Bronchial epithelial cell (primary cell): ENCODE measurements at places on chromosomes 13 and 19. TPM values are rescaled to one million over a fixed set of nuclear protein-coding genes. Genes with fewer than 3 reads are reported as not detected.

GRCh38 chr13:28531077-28531844, 36.3 kb upstream of the FLT1 start:
- no peak for DNase-seq

DNA sequence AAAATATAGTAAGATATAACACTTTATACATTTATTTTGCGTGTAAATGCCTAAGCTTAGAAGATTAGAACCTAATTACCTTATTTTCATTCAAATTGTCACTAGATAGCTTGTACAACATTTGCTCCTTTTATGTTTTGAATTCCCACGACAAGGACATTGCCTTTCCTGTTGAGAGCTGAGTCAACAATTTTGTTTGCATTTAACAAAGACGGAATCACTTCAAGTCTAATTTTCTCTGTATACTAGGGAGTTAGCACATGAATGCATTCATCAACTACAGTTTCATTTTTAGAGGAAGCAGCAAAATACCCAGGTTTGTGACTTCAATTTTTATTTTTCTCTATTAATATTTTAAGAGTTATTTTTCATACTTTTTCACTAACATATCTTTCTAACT, 48.7 kb upstream of the PCCA start:
- DNase-seq = peak; percentile 10

DNA sequence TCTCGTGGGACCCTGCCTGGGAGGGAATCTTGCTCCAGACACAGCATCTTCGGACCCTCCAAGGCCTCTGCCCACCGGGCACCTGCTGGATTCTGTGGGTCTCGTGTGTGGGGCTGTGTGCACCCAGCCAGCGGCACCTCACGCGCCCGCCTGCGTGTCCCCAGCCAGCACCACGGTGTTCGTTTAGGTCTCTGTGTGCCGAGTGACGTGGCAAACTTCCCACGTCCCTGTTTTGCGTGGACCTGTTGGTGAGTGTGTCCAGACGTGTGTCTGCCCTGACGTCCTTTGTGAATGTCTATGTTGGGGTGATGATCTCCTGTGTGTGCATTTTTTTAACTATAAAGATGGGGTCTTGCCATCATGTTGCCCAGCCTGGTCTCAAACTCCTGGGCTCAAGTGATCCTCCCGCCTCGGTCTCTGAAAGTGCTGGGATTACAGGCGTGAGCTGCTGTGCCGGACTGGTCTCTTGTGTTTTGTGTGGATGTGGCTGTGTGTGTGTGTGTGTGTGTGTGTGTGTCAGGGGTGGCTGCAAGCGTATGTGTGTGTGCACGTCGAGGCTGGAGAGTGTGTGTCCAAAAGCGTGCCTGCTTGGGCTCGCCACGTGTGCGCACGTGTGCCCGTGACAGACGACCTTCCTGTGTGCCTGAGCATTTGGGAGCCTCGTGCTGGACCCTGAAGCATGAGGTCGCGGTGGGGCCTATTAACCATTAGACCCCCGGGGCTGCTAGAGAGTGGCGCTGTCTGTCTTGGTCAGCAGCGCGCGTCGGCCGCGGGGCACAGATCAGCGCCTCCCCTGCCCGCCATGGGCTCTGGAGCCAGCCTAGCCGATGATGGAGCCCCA, 15.7 kb downstream of the ARID3A start:
- no peak for DNase-seq

- no peak for DNase-seq
Observed at GRCh38 chr19:44517146-44517545, 12.3 kb downstream of the CEACAM20 start.

DNA sequence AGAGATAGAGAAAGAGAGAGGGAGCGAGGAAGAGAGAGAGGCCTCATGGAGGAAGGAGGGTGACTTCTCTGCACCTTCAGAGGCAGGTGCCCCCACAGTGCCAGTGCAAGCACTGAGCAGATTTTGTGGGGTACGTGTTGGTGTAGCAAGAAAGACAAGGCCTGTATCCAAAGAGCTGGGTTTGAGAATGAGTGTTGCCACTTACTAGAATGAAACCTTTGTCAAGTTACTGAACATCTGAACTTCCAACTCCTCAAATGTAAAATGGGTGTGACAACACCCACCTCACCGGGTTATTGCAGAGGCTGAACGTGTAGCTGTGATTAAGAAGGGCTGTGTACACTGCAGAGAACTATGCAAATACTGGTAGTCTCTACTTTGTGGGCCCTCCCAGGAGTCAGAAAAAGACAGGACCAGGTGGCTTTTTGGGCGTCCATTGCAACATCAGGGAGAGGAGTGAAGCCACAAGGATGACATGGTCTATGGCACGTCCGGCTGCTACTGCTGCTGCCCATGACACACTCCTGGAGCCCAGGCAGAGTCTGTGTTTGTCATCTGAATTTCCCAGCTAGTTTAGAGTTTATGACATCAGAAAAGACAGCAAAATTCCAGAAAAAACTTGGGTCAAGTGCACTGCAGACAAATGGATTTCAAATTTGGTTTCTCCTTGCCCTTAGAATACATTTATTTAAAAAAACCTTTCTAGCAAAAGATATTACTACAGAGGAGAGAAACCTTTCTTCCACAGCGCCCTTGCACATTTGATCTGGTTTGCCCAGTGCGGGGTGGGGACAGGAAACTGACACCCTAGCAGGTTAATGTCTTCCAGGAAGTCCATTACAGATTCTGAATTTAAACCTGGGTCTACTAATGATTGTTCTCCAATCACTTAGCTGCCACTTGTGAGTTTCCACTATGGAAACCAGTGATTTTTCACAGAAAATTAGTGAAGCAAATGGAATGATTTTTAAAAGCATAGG, 54.0 kb upstream of the ATP12A start:
- DNase-seq = no peak

DNA sequence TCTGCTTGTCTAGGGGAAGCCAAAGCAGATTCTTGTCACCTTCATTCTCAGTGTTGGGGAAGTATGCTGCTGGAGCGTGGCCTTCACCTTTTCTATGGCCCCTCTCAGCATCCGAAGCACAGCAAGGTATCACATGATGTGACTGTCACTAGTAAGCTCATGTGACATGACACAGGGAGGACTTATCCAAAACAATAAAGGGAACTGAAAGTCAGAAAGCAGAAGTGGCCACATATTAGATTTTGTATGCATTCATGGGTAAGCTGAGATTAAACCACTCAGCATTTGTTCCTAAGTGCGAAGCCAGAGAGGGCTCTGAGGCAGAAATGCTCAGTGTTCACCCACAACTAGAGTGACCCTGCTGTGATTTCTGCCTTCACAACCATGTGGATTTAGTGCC, 72.8 kb upstream of the PCDH8 start:
- DNase-seq = no peak

- no peak for DNase-seq
Observed at GRCh38 chr19:32877323-32877912, 7.9 kb upstream of the SLC7A9 start.

DNA sequence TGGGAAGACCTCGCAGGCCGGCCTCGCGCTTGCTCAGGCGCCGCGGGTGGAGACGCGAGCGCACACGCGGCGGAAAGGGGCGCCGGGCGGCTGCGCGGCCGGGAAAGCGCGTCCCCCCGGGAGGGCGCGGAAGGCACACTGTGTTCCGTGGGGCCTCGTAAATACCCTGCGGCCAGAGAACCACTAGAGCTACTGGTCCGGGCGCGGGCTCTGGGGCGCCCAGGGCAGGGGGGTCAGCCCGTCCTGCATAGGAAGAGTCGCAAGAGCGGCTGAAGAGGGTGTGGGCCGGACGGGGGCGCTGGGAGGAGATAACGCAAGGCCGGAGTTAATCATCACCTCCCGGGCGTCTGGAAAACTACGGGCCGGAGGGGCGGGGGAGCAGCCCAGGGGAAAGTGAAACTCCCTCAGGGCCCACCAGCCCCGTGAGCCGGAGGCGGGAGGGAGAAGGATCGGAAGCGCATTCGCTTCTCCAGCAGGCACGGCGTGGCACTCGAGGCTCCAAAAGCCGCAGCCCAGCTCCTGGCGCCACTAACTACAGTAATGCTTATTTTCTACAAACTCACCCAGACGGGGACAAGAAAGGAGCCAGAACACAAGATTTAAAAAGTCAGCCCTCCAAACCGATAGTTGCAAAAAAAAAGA, 1.1 kb upstream of the WBP4 start:
- DNase-seq = peak; percentile 70

DNA sequence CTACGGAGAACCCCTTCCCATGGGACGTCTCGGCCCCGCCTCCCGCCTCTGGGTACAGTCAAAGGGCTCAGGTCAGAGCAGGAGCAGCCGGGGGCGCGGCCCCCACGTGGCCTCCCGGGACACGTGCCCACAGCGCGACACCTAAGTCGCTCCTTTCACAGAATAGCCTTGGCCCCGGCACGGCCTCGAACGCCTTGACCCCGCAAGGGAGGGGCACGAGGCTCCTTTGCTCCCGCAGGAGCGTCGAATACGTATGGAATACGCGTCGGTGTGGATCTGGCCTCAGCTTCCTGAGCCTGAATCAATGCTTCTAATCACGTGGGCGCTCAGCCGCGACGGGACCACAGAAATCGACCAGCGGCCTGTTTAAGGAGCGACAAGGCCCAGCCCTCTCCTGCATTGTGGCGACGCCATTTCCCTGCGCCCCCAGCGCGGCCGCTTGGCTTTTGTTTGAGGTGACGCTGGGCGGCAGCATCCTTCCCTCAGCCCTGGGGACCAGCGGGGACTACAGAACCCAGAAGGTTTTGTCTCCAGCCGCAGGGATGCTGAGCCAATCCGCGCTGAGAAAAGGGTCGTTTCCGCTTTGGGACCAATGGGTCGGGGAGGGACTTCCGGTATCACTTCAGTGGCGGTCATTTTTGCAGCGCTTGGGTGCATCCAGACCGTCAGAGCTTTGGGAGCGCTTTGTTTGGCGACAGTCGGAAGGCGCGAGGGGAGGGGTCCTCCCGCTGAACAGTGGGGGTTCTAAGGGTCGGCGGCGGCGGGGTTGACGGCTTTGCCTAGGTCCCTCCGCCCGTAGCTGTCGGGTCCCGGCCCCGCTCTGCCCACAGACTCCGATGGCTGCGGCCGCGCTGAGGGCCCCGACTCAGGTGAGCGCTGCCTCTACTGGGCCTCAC, at the start of gene ZIK1:
Gene ZIK1, plus strand, starts transcription at position 625 of the 896 bp plus-strand sequence. Its CDS starts 212 bp downstream, at position 837.
- DNase-seq = peak; percentile 77

GRCh38 chr19:38524369-38524768, 90.9 kb downstream of the RYR1 start:
- no peak for DNase-seq

GRCh38 chr13:46136688-46137087, 31.9 kb upstream of the CPB2 start:
- DNase-seq = no peak

- no peak for DNase-seq
Observed at GRCh38 chr19:45440873-45441654, 17.3 kb upstream of the ERCC1 start.

- DNase-seq = no peak
Observed at GRCh38 chr19:30047432-30047831, 105.4 kb downstream of the URI1 start.

ATG4D gene
- total RNA-seq = 30.3 and 37.5 TPM in 2 replicates

KLF2 gene
- total RNA-seq = under 0.01 and 0.64 TPM in 2 replicates

PCSK4 gene
- 0.53 and 1.7 TPM in 2 replicates for total RNA-seq

PSG6 gene
- not detected in 2 replicates for total RNA-seq

SMIM44 gene
- total RNA-seq = not detected in 2 replicates

ZNF333 gene
- 12.3 and 22.9 TPM in 2 replicates for total RNA-seq
